Upper lobe of left lung (tissue), 6 donors: ENCODE measurements at places on chromosomes 11 and 22.

- no peak overlapping the region for H3K4me3 ChIP-seq
- no peak overlapping the region for H3K27ac ChIP-seq
- no peaks in the 10 kb centered on the region for H3K4me1 ChIP-seq
- no peak for DNase-seq
- H3K27me3 ChIP-seq: no peaks in the 10 kb centered on the region
These were observed 29.2 kb upstream of the CHORDC1 start for GRCh38 chr11:90252053-90252452.

DNA sequence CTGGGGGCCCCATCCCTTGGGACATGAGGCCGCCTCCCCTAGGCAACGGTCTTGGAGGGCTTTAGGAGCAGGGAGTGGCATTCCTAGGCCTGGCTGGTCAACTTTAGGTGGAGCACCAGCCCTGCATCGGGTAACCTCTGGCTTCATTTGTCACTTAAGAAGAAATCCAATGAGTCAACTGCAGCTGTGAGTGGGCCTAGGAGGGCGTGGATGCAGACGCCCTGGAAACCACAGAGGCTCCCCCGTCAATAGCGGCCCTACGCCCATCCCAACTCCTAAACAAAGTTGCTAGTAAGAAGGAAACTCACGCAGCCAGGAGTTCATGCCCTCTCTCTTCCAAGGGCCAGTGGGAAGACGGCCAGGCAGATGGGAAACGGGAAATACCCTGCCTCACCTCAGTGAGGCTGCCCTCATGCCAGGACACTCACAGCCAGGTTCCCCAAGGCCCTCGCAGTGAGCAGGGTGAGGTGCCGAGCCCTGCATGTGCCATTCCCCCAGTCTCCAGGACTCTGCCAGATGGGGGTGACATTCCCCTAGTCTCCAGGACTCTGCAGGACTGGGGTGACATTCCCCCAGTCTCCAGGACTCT lies 20.8 kb downstream of the BID start:
- no peak overlapping the region for H3K27ac ChIP-seq
- H3K4me1 ChIP-seq: no peaks in the 10 kb centered on the region
- DNase-seq: no peak
- no peaks in the 10 kb centered on the region for H3K36me3 ChIP-seq
- no peaks in the 10 kb centered on the region for H3K27me3 ChIP-seq

DNA sequence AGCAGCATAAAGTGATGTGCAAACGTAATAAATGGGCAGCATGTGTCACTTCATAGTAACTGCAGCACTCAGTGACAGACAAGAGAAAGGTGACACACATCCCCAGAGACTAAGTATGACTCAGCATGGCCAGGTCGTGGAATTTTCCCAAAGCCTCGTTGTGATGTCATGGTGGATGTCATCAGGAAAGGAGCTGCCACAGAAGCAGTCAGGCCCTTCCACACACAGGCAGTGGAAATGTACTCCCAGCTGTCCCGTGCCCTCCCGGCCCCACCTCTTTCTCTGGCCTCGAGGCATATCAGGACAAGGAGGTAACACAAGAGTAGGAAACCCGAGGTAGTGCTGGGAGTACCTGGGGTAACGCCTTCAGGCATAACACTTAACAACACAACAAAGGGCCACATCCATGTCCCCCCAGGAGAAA lies 8.1 kb downstream of the PC start:
- DNase-seq: no peak
- no peaks in the 10 kb centered on the region for H3K27me3 ChIP-seq
- H3K4me3 ChIP-seq: no peak overlapping the region

- no peaks in the 10 kb centered on the region for H3K27me3 ChIP-seq
- H3K36me3 ChIP-seq: no peaks in the 10 kb centered on the region
- no peak overlapping the region for H3K4me3 ChIP-seq
- no peak overlapping the region for H3K27ac ChIP-seq
- no peaks in the 10 kb centered on the region for H3K4me1 ChIP-seq
- no peak for DNase-seq
These were observed 174.7 kb downstream of the RRAS2 start for GRCh38 chr11:14184028-14184940.

DNA sequence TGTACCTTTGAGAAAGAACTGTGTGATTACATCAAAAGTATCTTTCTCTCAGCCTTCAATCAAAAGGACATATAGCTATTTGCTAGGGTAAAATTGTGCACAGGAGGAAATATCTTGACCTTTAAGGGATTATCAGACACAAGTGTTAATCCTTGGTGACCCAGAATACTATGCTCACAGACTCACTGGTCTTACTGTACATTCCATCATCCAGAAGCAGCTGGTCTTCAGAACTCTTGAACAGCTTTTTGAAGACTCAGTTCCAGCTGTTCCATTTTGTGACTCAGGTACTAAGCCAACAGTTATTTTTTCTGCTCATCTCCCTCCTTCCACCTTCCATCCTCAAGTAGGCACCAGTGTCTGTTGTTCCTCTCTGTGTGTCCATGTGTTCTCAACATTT lies 19.8 kb downstream of the ZBED5 start:
- no peaks in the 10 kb centered on the region for H3K27me3 ChIP-seq
- DNase-seq: no peak
- no peak overlapping the region for H3K4me3 ChIP-seq
- H3K27ac ChIP-seq: no peak overlapping the region
- no peaks in the 10 kb centered on the region for H3K4me1 ChIP-seq

DNA sequence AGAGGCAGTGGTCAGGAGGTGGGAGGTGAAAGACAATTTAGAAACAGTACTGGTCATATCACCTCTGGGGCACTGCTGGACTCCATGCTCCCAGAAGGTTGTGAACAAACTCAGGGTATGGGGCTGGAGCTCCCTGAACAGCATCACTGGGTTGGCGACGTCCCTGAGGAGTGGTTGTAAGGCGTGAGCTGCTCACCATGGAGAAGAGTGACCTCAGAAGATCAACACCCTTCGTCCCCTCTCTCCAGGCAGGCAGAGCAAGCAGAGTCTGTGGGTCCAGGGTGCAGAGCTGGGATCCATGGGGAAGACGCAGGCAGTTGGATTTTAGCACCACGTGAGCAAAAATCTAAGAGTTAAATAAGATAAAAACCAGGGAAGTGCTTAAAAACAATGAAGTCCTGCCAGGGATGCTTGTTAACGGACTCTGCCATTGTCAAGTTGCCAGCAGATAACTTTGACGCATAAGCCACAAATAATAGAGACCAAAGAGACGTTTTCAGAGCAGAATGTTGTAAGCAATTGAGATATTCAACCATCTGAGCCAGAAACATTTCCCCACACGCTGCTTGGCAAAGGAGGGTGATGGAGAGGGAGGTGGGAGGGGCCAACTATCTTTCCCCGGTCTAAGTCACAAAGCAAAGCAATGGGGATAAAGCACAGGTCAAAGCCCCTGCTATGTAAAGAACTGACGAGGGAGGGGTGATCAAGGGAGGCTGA lies 13.6 kb downstream of the PNPLA5 start:
- H3K4me3 ChIP-seq: no peak overlapping the region
- no peak overlapping the region for H3K27ac ChIP-seq
- no peaks in the 10 kb centered on the region for H3K36me3 ChIP-seq
- H3K27me3 ChIP-seq: no peaks in the 10 kb centered on the region
- DNase-seq: no peak

DNA sequence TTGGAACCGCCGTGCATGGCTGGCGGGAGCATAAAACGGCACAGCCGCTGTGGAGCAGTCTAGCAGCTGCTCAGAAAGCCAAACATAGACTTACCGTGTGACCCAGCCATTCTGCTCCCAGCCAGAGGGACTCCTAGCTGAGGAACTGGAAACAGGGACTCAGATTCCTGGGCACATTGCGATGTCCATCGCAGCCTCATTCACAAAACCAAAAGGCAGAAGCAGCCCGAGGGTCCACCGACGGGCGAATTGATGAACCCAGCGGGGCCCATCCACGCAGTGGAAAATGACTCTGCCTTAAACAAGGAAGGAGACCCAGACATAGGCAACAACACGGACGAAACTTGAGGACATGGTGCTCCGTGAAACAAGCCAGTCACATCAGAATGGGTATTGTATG lies 5.7 kb upstream of the MUC5B start:
- DNase-seq: peak; percentile 13
- no peaks in the 10 kb centered on the region for H3K27me3 ChIP-seq
- no peak overlapping the region for H3K4me3 ChIP-seq
- H3K27ac ChIP-seq: no peak overlapping the region

GRCh38 chr11:35049859-35050531 lies 89.0 kb upstream of the CD44 start:
- peaks cover 21% of the 10 kb centered on the region for H3K4me1 ChIP-seq
- no peak overlapping the region for H3K4me3 ChIP-seq
- H3K27me3 ChIP-seq: no peaks in the 10 kb centered on the region

- H3K4me1 ChIP-seq: peaks cover 73% of the 10 kb centered on the region
- no peak for DNase-seq
- no peaks in the 10 kb centered on the region for H3K36me3 ChIP-seq
- H3K27ac ChIP-seq: peak overlapping the region; percentile 84
These were observed 511 bp downstream of the DGKZ start for GRCh38 chr11:46347637-46348311.

- peak overlapping the region; percentile 30 for H3K27ac ChIP-seq
- peaks cover 8% of the 10 kb centered on the region for H3K4me1 ChIP-seq
- no peaks in the 10 kb centered on the region for H3K27me3 ChIP-seq
- no peaks in the 10 kb centered on the region for H3K36me3 ChIP-seq
- DNase-seq: no peak
These were observed 219.6 kb upstream of the SESN3 start for GRCh38 chr11:95450547-95451123.

GRCh38 chr11:113736323-113736722 lies 30.2 kb upstream of the TMPRSS5 start:
- peaks cover 91% of the 10 kb centered on the region for H3K36me3 ChIP-seq
- no peaks in the 10 kb centered on the region for H3K4me1 ChIP-seq
- H3K27ac ChIP-seq: no peak overlapping the region
- no peaks in the 10 kb centered on the region for H3K27me3 ChIP-seq
- H3K4me3 ChIP-seq: no peak overlapping the region

GRCh38 chr22:29208502-29208862 lies 2.8 kb downstream of the EMID1 start:
- H3K27me3 ChIP-seq: peaks cover 7% of the 10 kb centered on the region
- H3K36me3 ChIP-seq: no peaks in the 10 kb centered on the region
- no peak overlapping the region for H3K4me3 ChIP-seq
- peak overlapping the region; percentile 18 for H3K27ac ChIP-seq
- peaks cover 32% of the 10 kb centered on the region for H3K4me1 ChIP-seq

DNA sequence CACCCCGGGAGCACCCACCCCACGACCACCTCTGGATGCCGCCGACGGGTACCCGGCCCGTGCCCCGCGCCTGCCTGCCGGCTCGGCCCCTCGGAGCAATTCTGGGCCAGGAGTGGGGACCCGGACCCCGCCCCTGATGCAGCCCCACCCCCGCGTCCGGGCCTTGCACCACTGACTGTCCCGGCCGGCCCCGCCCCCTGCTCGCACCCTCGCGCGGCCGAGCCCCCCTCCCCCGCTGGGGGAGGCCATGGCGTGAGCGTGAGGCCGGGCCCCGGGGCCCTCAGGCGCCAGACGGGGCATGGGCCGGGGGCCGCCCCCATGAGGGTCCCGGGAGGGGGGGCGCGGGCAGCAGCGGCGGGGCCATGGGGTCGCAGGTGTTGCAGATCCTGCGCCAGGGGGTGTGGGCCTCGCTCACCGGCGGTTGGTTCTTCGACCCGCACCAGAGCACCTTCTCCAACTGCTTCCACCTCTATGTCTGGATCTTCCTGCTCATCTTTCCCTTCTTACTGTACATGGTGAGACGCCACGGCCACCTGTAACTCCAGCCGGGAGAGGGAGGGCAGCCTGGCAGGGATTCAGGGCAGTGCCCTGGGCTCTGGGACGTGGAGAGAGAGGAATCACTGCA lies 486 bp downstream of the PCNX3 start:
- peaks cover 38% of the 10 kb centered on the region for H3K4me1 ChIP-seq
- H3K27ac ChIP-seq: peak overlapping the region; percentile 96

GRCh38 chr11:121152764-121153163 lies 51.7 kb downstream of the TECTA start:
- H3K4me3 ChIP-seq: no peak overlapping the region
- H3K36me3 ChIP-seq: no peaks in the 10 kb centered on the region
- no peak for DNase-seq
- no peaks in the 10 kb centered on the region for H3K27me3 ChIP-seq
- H3K27ac ChIP-seq: no peak overlapping the region

DNA sequence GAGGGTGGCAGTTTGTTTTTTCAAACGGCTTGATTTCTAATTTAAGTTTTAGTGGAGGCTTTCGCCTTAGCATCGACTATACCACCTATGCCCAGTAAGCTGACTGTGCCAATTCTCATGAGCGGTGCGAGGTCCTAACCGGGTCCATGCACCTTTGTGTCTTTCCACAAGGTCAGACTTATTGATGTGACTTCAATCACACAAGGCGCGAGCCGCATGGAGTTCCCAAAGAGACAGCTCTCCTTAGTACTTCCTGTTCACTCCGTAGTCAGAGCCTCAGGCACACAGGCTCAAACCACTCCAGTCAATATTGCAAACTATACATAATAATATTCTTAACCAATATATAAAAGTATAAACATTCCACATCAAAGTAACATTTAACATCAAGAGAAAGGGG lies 18.2 kb downstream of the ST14 start:
- no peak overlapping the region for H3K27ac ChIP-seq
- DNase-seq: no peak
- no peaks in the 10 kb centered on the region for H3K36me3 ChIP-seq
- peaks cover 44% of the 10 kb centered on the region for H3K4me1 ChIP-seq
- no peak overlapping the region for H3K4me3 ChIP-seq

DNA sequence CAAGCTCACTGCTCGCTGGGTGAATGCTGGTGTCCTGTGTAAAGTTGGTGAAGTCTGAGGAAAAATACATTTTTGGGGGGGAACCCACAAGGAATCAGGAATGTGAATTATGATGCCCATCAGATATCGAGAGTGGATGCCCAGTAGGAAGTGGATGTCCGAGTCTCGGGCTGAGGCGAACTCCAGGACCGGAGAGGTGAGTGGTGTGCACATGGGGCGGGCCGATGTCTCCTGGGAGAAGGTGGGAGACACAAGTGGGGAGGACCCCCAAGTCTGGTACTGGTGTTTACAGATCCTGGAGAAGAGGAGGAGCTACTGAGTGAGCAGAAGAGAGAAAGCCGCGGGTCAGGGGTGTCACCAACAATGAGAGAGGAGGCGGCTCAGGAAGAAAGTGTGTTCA lies 19.2 kb upstream of the APOBEC3A start:
- no peaks in the 10 kb centered on the region for H3K27me3 ChIP-seq
- DNase-seq: no peak
- H3K4me1 ChIP-seq: peaks cover 9% of the 10 kb centered on the region
- H3K36me3 ChIP-seq: no peaks in the 10 kb centered on the region

GRCh38 chr22:25696763-25697162 lies 45.2 kb upstream of the MYO18B start:
- no peaks in the 10 kb centered on the region for H3K27me3 ChIP-seq
- H3K27ac ChIP-seq: no peak overlapping the region
- no peaks in the 10 kb centered on the region for H3K4me1 ChIP-seq
- peaks cover 8% of the 10 kb centered on the region for H3K36me3 ChIP-seq
